ENCODE measurements at places on chromosomes 12 and 14. TPM values are rescaled to one million over a fixed set of nuclear protein-coding genes. Genes with fewer than 3 reads are reported as not detected.

TGM1 gene
- not detected for polyA plus RNA-seq

PTCSC3 gene
- not detected for polyA plus RNA-seq

SYCP3 gene
- polyA plus RNA-seq, result 0.33 TPM

TMEM132C gene
- not detected for polyA plus RNA-seq

SLC4A8 gene
- 0.53 TPM for polyA plus RNA-seq

EFS gene
- polyA plus RNA-seq, result not detected

CCDC175 gene
- not detected for polyA plus RNA-seq

FOXN4 gene
- polyA plus RNA-seq, result not detected

CLEC9A gene
- not detected for polyA plus RNA-seq

WDHD1 gene
- 3.9 TPM for polyA plus RNA-seq

HSPA2 gene
- polyA plus RNA-seq, result 0.26 TPM

AGAP2 gene
- 4.1 TPM for polyA plus RNA-seq

TAC3 gene
- not detected for polyA plus RNA-seq

KRT75 gene
- polyA plus RNA-seq, result not detected

CAMKK2 gene
- polyA plus RNA-seq, result 17.0 TPM

FBXL14 gene
- 20.5 TPM for polyA plus RNA-seq

GALNT16 gene
- not detected for polyA plus RNA-seq

PLXNC1 gene
- 6.6 TPM for polyA plus RNA-seq

SLC6A12 gene
- polyA plus RNA-seq, result not detected

DUSP6 gene
- 7.7 TPM for polyA plus RNA-seq

RPL41 gene
- polyA plus RNA-seq, result 8,874 TPM

C1QL4 gene
- polyA plus RNA-seq, result not detected

CIDEB gene
- polyA plus RNA-seq, result 19.2 TPM

SERPINA10 gene
- polyA plus RNA-seq, result not detected

NEUROD4 gene
- not detected for polyA plus RNA-seq

Measured in IgD-negative memory B cell (primary cell).